ENCODE measurements at places on chromosomes 1 and 21.

GRCh38 chr1:234093741-234094140, 189.3 kb downstream of the SLC35F3 start:
- no peak for DNase-seq

DNA sequence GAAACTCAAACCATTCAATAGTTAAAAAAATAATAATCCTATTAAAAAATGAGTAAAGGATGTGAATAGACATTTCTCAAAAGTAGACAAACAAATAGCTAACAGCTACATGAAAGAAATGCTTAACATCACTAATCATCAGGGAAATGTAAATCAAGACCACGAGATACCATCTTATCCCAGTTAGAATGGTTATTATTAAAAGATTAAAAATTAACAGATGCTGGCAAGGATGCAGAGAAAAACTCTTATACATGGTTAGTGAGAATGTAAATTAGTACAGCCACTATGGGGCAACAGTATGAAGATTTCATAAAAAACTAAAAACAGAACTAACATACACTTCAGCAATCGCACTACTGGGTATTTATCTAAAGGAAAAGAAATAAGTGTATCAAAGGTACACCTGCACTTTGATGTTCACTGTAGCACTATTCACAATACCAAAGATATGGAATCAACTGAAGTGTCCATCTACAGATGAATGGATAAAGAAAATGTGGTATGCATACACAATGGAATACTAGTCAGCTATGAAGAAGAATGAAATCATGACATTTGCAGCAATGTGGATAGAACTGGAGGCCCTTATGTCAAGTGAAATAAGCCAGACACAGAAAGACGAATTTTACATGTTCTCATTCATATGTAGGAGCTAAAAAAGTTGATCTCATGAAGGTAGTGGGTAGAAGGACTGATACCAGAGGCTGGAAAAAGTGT, 117.9 kb downstream of the ACBD6 start:
- DNase-seq, result no peak

DNA sequence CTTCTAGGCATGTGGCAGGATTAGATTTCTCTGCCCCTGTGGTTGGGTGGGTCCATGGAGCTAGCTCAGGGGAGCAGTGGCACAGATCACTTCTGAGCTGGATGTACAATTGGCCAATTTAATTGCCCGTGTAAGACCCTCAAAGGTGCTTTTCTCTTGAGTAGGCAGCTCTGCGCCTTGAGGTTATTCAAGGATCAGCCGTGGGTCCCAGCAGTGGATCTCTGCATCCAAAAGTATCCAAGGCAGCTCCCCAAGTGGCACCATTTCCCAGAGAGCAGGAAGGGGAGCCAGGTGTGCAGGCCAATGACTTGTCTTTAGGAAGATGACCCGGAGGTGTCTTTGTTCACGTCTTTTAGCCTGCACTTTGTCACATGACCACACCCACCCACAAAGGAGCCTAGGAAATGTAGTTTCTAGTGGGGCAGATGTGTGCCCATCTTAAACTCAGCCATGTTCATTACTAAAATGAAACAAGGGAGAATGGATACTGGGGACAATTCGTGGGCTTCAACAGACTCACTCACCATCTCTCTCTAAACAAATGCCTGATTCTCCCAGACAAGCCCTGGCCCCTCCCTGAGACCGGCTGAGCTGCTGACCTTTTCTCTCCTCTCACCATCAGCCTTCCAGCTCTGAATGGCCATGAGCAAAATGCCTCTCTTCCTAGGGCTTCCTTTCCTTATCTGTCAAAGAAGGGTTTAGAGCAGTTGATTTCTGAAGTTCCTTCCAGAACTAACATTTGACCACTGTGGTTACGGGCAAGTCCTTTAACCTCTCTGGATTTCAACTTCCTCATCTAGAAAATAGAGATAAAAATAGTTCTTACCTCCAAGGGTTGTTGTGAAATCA, 41.4 kb upstream of the TENT5C start:
- no peak for DNase-seq

GRCh38 chr1:39089931-39090521, 63.9 kb downstream of the NDUFS5 start:
- DNase-seq, result no peak

GRCh38 chr1:108896146-108897145, 19.7 kb downstream of the GPSM2 start:
- DNase-seq, result no peak

DNA sequence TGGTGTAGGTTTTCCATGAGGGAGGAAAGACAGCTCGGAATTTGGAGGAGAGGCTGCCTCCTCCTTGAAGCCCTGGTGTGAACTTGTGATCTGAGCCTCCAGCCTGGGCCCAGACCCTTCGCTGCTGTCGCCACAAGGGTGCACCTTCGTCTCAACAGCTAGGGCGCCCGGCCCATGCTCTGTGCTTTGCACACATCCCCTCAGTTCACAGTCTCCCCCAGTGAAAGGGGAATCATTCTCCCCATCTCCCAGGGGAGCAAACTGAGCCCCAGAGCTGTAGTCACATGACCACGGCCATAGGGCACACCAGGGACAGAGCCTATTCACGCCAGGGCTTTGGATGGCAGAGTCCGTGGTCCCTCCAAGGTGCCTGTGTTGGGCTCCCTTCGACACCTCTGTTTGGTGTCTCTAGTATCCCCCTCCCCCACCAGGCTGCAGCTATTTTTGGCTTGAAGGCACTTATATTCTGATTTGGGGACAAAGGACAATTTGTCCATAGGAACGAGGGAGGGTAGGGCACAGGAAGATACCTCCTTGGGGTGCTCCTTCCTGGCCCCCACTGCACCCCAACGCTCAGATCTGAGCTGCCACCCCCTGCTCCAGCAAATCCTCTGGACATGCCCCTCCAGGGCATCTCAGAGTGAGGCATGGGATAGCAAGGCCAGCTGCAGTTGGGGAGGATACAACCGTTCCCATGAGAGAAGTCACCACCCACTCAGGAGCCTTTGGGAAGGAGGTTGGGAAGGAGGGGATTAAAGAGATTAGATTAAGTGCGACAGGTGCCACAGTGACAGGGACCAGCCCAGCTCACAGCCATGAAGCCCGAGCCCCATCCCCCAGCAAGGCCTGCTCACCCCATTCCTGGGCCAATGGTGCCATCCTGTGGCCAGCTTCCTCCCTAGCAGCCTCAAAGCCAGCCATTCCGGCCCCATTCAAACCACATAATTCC, 15.7 kb downstream of the MATN1 start:
- DNase-seq, result peak; percentile 20

GRCh38 chr21:44855572-44855971, 17.9 kb downstream of the PTTG1IP start:
- no peak for DNase-seq
